ENCODE measurements at places on chromosomes 4 and X.

DNA sequence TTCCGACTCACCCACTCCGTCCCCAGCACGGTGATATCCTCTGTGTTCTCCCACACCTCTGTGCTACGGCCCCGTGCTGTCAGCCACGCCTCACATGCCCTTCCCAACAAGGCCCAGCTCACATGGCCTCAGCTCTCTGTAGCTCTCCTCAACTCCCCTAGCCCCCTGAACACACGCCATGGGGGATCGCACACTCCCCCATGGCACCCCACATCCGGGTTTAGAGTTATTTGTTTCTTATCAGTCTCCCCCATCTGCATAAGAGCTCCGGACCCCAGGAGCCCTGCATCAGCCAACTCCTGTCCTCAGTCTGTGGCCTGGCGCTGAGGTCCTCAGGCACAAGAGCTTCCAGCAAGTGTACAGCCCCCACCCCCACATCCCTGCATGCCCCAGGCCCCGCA is 7.0 kb downstream of the C4orf50 start:
- DNase-seq, result no peak

GRCh38 chr4:177562859-177563258 is 120.6 kb upstream of the AGA start:
- no peak for DNase-seq

DNA sequence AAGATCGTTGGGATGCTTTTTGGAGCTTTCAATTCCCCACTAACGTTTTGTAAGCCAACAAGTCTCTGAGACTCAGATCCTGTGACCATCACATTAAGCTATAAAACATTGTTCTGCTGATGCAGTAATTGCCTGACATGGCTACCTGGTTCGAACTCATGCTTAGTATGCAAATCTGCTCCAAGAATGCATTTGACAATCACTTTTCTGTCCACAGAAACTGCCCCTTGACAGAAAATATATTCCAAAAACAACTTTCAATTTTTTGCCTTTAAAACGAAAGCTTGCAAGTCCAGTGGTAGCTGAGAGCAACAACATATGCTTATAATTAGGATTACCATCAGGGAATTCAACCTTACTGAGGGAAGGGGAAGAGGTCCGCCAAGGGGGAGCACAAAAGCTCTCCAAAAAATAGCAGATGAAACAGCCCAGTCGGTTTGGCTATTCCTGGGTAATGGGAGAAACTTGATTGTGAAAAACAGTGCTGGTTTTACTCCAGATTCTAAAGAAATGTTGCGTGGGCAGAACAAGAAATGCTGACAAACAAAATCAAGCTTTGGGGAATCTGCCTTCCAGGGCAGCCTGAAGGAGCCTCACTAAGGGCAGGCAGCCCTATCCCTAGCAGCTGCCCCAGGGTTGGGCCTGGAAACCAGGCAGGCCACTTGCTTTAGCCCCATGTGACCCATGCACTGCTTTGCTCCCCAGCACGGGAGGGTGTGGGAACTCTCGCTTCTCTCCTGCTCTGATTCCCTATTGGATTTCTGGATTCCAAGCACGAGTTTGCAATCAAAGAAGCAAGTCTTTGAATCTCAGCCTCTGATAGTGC is 160.7 kb upstream of the LDB2 start:
- DNase-seq, result no peak

GRCh38 chrX:152830312-152831305 is at the start of the genes CETN2 and NSDHL:
Gene CETN2, minus strand, starts transcription at chrX:152830757. Its CDS starts 47 bp downstream, at chrX:152830710.
Gene NSDHL, plus strand, starts transcription at chrX:152831063. Its CDS starts 15,262 bp downstream, at chrX:152846325.
- peak; percentile 82 for DNase-seq

DNA sequence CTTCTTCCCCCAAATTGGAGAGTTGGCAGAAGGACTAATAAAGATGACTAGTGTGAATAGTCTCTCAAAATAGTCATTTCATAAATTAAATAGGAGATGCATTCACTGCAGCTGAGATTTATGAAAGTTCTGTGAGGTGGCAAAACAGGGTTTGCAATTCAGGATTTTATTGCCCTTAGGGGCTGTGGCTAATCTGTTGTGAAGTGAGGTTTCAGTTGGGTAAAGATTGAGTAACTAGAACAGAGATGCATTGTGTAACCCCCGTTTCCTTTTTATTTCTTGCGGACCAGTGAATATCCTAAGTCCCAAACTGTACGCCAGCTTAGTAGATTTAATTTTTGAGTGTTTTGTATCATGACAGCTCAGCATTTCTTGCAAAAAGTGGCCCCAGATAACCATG is 16.2 kb upstream of the SCRG1 start:
- no peak for DNase-seq

DNA sequence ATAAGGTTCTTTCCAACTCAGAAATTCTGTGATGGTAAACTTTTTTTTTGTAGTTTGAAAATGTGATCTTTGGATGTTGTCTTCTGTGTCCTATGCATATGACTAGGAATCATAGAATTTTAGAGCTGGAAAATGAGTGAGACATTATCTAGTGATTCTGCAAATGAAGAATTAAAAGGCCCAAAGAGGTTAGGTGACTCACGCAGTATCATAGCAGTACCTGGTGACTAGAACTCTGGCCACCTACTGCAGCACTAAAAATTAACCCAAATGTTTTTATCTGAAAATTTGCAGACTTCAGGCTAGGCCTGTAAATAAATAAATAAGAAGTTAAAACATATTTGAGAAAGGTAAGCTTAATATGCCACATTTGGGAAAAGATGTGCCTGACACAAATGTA is 52.8 kb downstream of the NFKB1 start:
- DNase-seq, result no peak

- DNase-seq, result no peak
Observed at GRCh38 chrX:80388206-80388605, 32.0 kb upstream of the TENT5D start.

DNA sequence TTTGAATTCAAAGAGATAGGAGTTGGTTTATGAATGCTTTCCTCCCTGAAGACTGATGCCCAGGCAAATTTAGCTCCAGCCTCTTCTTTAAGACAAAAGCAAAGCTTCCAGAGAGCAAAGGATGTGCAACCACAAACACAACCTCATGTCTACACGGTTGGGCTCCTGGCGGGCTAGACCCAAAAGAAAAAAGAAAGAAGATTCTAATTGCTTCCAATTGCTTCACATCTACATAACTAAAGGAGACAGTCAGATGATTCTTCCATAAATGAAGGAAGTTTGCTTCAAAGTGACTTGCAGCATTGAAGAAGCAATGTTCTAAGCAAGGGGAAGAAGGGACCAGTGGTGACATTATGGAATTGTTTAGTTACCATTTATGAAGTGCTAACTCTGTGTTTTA is 1603.0 kb upstream of the TENM3 start:
- DNase-seq, result no peak

- DNase-seq, result no peak
Observed at GRCh38 chr4:24674279-24674678, 89.9 kb upstream of the DHX15 start.

DNA sequence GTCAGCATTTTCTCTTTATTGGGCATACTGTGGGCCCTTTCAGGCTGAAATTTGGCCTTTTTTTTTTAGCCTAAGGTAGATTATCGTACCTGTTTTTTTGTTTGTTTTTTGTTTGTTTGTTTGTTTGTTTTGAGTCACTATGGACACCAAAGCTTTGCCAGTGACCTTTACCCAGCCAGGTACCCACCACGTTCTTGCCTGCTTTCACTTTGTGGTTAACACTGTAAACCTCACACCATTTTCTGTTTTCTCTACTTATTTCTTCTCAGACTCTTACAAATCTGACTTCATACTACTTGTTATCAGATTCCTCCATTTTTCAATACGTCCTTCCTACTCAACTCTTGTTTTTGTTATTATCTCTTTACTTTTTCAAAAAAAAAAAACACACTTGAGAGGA is 81.5 kb downstream of the ZNF674 start:
- no peak for DNase-seq

GRCh38 chr4:120432301-120432860 is 365.7 kb upstream of the MAD2L1 start:
- no peak for DNase-seq

- DNase-seq, result peak; percentile 19
Observed at GRCh38 chr4:111937368-111937767, 207.9 kb upstream of the FAM241A start.

DNA sequence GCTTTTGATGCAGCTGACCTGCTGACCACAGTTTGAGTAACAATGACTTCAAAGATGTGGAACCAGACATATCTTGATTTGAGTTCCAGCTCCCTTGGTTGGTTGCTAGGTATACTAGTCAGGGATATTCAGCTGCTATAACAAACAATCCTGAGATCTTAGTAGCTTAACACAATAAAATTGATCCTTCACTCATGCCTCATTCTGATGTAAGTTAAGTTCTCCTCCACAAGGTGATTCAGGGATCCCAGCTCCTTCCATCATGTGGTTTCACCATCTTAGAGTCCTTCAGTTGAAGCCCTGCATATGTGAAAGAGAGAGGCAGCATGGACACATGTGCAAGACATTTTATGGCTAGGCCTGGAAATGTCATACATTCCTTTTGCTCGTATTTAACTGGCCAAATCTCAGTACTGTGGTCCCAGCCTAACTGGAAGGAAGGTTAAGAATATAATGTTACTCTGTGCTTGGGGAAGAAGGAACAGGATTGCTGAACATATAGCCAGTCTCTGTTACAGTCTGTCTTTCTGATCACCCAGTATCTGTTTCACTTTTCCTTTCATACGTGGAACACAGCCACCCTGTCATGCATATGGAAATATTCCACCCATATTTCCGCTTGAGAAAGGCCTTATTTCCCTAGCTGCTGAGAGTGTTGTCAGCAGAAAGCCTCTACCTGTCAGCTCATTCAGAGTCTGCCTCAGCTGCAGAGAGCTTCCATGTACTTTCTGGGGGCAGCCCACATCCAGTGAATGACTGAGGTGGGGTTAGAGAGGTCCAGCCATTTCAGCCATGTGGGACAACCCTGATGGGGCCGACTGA is 7.1 kb downstream of the SMIM9 start:
- no peak for DNase-seq

- no peak for DNase-seq
Observed at GRCh38 chr4:45215976-45216542, 489.7 kb upstream of the GNPDA2 start.

- DNase-seq, result no peak
Observed at GRCh38 chr4:78167510-78167909, 110.4 kb downstream of the FRAS1 start.

- DNase-seq, result no peak
Observed at GRCh38 chr4:101175896-101176676, 171.2 kb downstream of the PPP3CA start.

DNA sequence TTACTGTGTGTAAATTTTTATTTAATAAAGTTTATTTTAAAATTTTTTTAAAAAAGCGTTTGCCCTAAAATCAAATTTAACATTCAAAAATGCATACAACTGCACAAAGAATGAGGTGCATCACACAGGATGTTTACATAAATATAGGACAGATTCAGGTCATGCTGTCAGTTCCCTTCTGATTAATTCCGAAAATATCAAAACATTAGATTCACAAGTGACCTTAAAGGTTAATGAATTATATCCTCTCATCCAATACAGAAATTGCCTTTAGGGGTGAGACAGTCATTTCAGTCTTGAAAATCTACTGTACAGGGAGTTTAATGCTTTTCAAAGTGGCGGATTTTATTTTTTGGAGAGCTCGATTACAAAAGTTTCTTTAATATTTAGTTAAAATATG is 208.7 kb upstream of the FTHL17 start:
- no peak for DNase-seq

DNA sequence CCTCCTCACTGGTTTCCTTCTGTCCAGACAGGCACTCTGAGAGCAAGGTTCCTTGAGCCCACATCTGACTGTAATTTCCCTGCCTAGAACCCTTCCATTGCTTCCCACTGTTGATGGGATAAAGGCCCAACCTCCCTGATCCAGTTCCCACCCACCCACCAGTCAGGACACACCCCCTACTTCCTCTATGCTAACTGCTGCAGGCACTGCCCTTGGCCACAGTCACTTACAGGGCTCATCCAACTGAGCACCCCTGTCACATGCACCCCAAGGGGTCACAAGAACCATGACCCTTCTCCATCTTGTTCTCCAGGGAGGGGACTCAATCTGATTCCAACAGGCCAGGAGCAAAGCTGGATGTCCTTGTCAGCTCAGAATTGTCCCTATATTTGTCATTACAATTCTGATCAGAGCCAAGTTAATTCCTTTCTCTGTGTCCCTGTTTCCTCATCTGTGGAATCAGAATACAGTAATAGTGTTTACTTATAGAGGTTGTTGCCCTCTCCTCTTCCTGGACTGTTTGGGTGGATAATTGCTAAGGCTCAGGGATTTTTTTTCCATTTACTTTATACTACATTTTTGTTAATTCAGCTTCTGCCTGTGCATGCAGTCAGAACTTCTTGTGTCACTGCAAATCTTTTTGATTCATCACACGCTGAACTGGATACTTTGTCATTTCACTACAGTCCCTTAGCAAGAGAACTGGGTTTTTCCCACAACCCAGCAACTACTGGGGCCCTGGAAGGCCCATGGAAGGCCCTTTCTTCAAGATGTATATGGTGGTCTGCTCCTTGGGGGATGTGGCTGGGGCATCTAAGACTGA is 105.6 kb upstream of the MAMLD1 start:
- DNase-seq, result no peak

DNA sequence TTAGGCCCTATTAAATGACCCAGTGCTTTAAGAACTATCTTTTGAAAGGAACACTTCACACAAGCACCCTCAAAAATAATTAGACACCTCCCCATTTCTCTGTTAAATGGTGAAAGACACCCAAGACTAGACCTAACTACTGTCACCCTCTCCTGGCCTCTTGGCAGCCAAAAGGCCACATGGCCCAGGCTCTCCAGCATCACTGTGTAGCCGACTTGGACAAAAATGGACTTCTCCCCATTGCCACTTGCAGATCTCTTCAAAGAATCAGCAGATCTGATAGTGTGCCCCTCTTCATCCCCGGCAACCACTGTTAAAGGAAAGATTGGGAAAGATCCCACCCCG is 2.0 kb downstream of the MID1IP1 start:
- no peak for DNase-seq

- no peak for DNase-seq
Observed at GRCh38 chrX:96453139-96453538, 231.5 kb upstream of the DIAPH2 start.

DNA sequence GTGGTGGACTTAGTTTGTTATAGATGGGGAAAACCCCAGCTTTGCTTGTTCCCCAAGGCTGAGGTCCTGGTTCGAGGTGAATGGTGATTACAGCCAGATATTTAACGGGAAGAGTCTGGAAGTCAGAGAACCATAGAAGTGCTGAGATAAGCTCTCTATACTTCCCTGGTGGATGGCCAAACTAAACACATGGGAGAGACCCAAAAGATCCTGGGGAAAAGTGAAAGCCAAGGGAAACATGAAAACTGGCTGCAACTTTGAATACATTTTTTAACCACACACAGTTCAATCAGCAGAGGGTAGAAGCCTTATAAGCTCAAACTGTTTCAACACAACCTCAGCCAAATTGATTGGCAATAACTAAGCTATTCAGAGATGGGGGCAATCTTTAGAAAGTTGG is 29.3 kb upstream of the SRPX start:
- DNase-seq, result no peak

- no peak for DNase-seq
Observed at GRCh38 chr4:105992641-105993305, 97.5 kb downstream of the NPNT start.

DNA sequence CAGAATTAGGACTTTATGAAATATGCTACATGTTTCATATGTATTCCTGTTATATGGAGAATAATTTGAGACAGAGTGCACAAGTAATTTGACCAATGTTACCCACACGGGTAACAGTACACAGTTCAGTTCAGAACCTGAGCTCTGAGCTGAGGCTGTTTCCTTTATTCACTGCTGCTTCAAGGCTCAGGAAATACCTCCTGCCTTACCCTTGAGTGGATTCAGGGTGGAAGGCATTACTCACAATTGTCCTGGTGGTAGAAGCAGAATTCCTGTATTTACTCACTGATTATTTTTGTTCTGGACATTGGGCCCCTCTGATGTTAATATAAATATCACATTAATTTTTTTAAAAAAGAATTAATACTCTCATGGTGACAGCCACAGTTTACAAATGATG is 73.5 kb upstream of the CAMK2D start:
- DNase-seq, result no peak

GRCh38 chr4:75547647-75548387 is 8.0 kb upstream of the ODAPH start:
- DNase-seq, result no peak
